ENCODE measurements at places on chromosomes 3 and 15. TPM values are rescaled to one million over a fixed set of nuclear protein-coding genes. Genes with fewer than 3 reads are reported as not detected.

MAN2A2 gene
- 27.1 TPM for total RNA-seq

GRCh38 chr15:65330934-65331645 lies 26.6 kb downstream of the RNU5B-1 start:
- no peaks in the 10 kb centered on the region for H3K36me3 ChIP-seq
- no peak overlapping the region for H3K4me3 ChIP-seq
- no peak for DNase-seq
- H3K27me3 ChIP-seq, result no peaks in the 10 kb centered on the region

DNA sequence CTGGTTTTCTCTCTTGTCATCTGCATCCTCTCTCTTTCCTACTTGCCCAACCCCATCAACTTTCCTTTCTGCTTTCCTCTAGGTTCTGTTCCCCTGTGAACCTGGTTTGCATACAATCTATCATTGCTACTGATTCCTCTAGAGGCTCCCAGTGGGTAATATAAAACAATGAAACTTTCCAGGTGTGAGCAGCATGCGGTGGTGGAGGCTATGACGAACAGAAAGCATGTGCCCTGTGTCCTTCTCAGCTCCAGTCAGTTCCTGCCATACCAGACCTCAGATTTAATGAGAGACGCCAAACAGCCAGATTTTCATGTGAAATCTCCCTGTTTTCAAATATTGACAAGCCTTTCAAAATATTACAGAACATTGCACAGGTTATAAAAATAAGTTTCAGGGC lies 3.5 kb upstream of the ACAP2 start:
- H3K27ac ChIP-seq, result no peak overlapping the region
- H3K4me3 ChIP-seq, result no peak overlapping the region
- no peak for DNase-seq
- no peaks in the 10 kb centered on the region for H3K36me3 ChIP-seq
- peaks cover 9% of the 10 kb centered on the region for H3K4me1 ChIP-seq

SH2D7 gene
- not detected for total RNA-seq

SLCO3A1 gene
- 50.0 TPM for total RNA-seq

DNA sequence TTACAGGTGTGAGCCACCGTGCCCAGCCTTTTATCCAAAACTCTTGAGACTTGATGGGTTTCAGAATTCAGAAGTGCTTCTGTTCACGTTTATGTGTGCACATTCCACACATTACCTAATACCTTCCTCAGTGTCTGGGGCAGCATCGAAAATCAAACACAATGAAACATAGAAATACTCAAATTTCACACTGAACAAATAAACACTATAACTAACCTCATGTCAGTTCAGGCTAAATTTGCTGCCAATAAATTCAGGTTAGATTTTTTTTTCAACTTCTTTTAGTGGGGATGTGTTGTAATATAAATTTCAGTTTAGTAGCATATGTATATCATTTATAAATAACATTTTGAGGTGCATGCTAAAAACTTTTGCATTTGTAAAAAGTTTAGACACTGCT lies 2.8 kb downstream of the EIF2AK4 start:
- H3K4me1 ChIP-seq, result peaks cover 23% of the 10 kb centered on the region
- H3K4me3 ChIP-seq, result no peak overlapping the region
- H3K27ac ChIP-seq, result no peak overlapping the region
- H3K27me3 ChIP-seq, result no peaks in the 10 kb centered on the region
- no peaks in the 10 kb centered on the region for H3K36me3 ChIP-seq

FANCD2OS gene
- total RNA-seq, result not detected

GRCh38 chr3:123042413-123042812 lies 14.8 kb upstream of the SEMA5B start:
- no peak for DNase-seq
- H3K4me1 ChIP-seq, result no peaks in the 10 kb centered on the region
- H3K27me3 ChIP-seq, result no peaks in the 10 kb centered on the region
- H3K36me3 ChIP-seq, result no peaks in the 10 kb centered on the region
- no peak overlapping the region for H3K27ac ChIP-seq
- no peak overlapping the region for H3K4me3 ChIP-seq

DNA sequence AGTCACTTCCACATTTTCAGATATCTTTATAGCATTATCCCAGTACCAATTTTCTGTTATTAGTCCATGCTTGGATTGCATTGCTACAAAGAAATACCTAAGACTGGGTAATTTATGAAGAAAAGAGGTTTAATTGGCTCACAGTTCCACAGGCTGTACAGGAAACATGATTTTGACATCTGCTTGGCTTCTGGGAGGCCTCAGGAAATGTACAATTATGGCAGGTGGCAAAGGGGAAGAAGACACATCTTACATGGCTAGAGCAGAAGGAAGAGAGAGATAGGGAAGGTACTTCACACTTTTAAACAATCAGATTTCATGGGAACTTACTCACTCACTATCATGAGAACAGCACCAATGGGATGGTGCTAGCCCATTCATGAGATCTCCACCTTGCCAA lies 172.3 kb upstream of the GPR149 start:
- H3K4me3 ChIP-seq, result no peak overlapping the region
- no peaks in the 10 kb centered on the region for H3K4me1 ChIP-seq
- H3K27me3 ChIP-seq, result no peaks in the 10 kb centered on the region
- no peak for DNase-seq

ACSBG1 gene
- 0.48 TPM for total RNA-seq

PLSCR2 gene
- total RNA-seq, result not detected

- no peak overlapping the region for H3K4me3 ChIP-seq
- H3K27ac ChIP-seq, result no peak overlapping the region
Observed at GRCh38 chr3:13266651-13267362, 153.3 kb downstream of the NUP210 start.

GRCh38 chr3:24145981-24146822 lies 201.1 kb downstream of the NR1D2 start:
- peak overlapping the region; percentile 85 for H3K27ac ChIP-seq
- peaks cover 7% of the 10 kb centered on the region for H3K36me3 ChIP-seq
- peak; percentile 84 for DNase-seq

- H3K36me3 ChIP-seq, result no peaks in the 10 kb centered on the region
- no peak overlapping the region for H3K4me3 ChIP-seq
- no peaks in the 10 kb centered on the region for H3K27me3 ChIP-seq
- DNase-seq, result no peak
- H3K4me1 ChIP-seq, result peaks cover 12% of the 10 kb centered on the region
Observed at GRCh38 chr15:39621210-39621609, 40.3 kb downstream of the THBS1 start.

GRIP2 gene
- not detected for total RNA-seq

DNA sequence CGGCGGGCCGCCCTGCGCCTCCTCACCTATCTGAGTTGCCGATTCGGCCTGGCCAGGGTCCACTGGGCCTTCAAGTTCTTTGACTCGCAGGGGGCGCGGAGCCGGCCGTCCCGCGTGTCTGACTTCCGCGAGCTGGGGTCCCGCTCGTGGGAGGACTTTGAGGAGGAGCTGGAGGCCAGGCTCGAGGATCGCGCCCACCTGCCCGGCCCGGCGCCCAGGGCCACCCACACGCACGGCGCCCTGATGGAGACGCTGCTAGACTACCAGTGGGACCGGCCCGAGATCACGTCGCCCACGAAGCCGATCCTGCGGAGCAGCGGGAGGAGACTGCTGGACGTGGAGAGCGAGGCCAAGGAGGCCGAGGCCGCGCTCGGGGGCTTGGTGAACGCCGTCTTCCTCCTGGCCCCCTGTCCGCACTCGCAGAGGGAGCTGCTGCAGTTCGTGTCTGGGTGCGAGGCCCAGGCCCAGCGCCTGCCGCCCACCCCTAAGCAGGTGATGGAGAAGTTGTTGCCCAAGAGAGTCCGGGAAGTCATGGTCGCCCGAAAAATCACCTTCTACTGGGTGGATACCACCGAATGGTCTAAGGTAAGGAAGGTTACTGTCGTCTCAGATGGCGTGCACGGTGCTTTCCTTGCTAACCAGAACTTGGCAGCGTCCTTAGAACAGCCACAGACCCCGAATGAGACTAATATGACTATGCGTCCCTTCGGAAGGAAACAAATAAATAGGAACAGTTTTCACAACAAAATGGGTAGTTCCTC lies 567 bp downstream of the TICRR start:
- H3K36me3 ChIP-seq, result no peaks in the 10 kb centered on the region
- no peak for DNase-seq
- peaks cover 24% of the 10 kb centered on the region for H3K4me1 ChIP-seq
- H3K4me3 ChIP-seq, result peak overlapping the region; percentile 71
- no peak overlapping the region for H3K27ac ChIP-seq

KCNAB1 gene
- 1.4 TPM for total RNA-seq

ITIH3 gene
- not detected for total RNA-seq

GRCh38 chr3:172213200-172213599 lies 173.8 kb downstream of the FNDC3B start:
- no peak overlapping the region for H3K4me3 ChIP-seq
- H3K27ac ChIP-seq, result peak overlapping the region; percentile 23
- peaks cover 27% of the 10 kb centered on the region for H3K36me3 ChIP-seq
- no peaks in the 10 kb centered on the region for H3K27me3 ChIP-seq

- H3K27ac ChIP-seq, result no peak overlapping the region
- no peaks in the 10 kb centered on the region for H3K27me3 ChIP-seq
- no peak overlapping the region for H3K4me3 ChIP-seq
- DNase-seq, result no peak
Observed at GRCh38 chr15:41512940-41513505, 604 bp downstream of the LTK start.

DNA sequence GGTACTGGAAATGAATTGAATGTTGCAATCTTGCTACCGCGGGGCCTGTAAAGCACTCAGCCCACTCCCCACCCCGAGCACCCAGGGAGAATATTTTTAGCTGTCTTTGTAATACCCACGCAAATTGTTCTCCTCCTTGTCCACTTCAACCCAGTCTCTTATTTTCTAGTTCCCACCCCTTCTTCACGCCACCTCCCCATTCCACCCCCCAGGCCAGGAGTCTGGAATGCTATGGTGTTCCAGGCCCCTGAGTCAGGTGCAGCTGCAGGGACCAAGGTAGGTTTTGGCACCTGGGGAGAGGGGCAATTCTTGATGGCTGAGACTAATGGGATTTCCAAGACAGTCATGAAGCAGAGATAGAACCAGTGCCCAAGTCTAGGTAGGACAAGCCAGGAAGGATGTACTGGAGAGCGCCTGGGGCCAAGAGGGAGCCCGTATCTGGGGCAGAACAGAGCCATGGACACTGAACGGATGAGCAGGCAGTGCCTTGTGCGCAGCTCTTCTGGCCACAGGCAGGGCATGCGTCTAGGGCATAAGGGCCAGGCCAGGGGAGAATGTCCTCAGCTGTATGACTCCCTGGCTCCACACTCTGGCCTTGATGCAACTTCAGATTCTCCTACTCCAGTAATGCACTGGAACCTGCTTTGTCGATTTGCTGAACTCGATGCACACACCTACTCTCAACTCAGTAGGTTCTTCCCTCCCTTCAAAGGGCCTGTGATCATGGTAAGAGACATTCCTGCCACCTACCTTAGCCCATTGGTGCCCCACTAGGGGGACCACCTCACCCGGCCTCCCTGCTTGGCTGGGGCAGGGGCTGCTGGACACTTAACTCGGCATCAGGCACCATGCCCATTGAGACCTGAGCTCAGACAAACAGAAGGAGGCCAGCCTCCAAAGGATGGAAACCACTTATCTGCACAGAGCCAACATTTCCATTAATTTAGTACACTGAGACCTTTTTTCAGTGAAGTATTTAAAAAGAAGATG lies 34.6 kb upstream of the MAGEF1 start:
- peaks cover 7% of the 10 kb centered on the region for H3K4me1 ChIP-seq
- no peaks in the 10 kb centered on the region for H3K36me3 ChIP-seq
- DNase-seq, result no peak
- no peak overlapping the region for H3K27ac ChIP-seq
- no peak overlapping the region for H3K4me3 ChIP-seq

- H3K4me3 ChIP-seq, result no peak overlapping the region
- H3K36me3 ChIP-seq, result no peaks in the 10 kb centered on the region
- no peak overlapping the region for H3K27ac ChIP-seq
- H3K4me1 ChIP-seq, result no peaks in the 10 kb centered on the region
Observed at GRCh38 chr3:163753033-163753432, 1325.3 kb downstream of the SI start.

DNASE1L3 gene
- total RNA-seq, result not detected

CPLX3 gene
- not detected for total RNA-seq

DNA sequence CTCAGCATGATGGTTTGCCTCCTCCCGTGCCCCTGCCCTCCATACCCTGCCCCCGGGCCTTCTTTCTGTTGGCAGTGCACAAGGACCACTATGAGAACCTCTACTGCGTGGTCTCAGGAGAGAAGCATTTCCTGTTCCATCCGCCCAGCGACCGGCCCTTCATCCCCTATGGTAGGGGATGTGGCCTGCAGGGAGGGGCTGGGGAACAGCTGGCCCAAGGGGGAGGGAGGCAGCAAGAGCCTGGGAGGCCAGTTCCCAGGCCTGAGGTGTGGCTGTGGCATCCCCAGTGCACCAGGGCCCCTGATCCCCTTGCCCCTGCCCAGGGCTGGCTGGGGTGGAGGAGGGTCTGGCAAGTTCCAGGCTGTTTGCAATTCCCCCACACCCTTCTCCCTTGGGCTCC lies 2.6 kb upstream of the PLA2G4B start:
- no peak for DNase-seq

DNAH1 gene
- total RNA-seq, result 5.9 TPM

DNAJC13 gene
- total RNA-seq, result 56.6 TPM

GRCh38 chr15:74780523-74781430 lies 1.1 kb upstream of the CSK start:
- no peak overlapping the region for H3K4me3 ChIP-seq
- no peaks in the 10 kb centered on the region for H3K36me3 ChIP-seq
- H3K4me1 ChIP-seq, result peaks cover 20% of the 10 kb centered on the region

DNA sequence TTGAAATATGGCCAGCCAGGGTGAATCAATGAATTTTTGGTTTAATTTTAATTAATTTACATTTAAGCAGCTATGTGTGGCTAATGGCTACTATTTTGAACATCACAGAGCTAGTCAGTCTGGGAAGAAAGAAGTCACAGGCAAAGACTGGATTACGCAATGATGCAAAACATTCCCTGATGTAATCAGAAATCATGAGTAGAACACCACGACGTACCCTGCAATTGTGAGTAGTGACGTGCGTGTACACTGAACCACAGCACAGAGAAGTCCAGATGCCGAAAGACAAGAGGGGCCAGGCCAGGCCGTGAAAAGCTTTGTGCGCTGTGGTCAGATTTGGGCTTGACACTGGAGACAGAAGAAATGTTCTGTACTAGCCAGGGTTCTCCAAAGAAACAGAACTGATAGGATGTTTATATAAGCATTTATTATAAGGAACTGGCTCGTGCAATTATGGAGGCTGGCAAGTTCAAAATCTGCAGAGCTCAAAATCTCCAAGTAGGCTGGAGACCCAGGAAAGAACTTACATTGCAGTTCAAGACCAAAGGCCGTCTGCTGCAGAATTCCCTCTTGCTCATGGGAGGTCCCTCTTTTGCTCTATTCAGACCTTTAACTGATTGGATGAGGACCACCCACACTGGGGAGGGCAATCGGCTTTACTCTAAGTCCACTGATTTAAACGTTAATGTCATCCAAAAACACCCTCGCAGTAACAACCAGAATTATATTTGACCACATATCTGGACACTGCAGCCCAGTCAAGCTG lies 44.6 kb downstream of the SH3BP5 start:
- DNase-seq, result no peak
- peaks cover 17% of the 10 kb centered on the region for H3K4me1 ChIP-seq
- H3K27me3 ChIP-seq, result no peaks in the 10 kb centered on the region
- no peaks in the 10 kb centered on the region for H3K36me3 ChIP-seq
- H3K4me3 ChIP-seq, result no peak overlapping the region

KLHL40 gene
- not detected for total RNA-seq

GRCh38 chr3:27147215-27147614 lies 222.0 kb downstream of the NEK10 start:
- H3K27ac ChIP-seq, result no peak overlapping the region
- no peaks in the 10 kb centered on the region for H3K36me3 ChIP-seq
- no peak overlapping the region for H3K4me3 ChIP-seq

- H3K4me1 ChIP-seq, result peaks cover 22% of the 10 kb centered on the region
- no peak overlapping the region for H3K4me3 ChIP-seq
- H3K36me3 ChIP-seq, result no peaks in the 10 kb centered on the region
- H3K27ac ChIP-seq, result no peak overlapping the region
- DNase-seq, result no peak
- no peaks in the 10 kb centered on the region for H3K27me3 ChIP-seq
Observed at GRCh38 chr3:183494341-183494740, 61.2 kb downstream of the KLHL6 start.
